ENCODE measurements at places on chromosomes 4 and X.

DNA sequence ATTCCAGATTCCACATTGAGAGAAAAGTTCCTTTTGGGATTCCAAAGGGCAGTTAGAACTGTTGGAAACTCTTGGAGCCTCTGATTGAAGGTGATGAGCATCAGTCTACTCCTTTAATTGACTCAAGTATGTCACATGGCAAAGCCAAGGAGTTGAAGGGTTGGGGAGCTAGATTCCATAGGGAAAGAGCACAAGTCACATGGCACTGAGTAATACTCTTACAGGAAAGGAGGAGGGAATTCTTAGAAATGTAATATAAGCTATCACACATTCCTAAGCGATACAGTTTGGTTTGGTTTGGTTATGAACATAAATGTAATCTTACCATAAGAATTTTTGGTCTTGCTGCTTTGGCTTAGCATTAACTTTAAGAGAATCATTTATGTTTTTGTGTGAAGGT is 15.7 kb downstream of the SPCS3 start:
- no peak overlapping the region for H3K27ac ChIP-seq
- H3K4me1 ChIP-seq, result no peaks in the 10 kb centered on the region
- no peaks in the 10 kb centered on the region for H3K36me3 ChIP-seq
- no peak for DNase-seq

GRCh38 chrX:12790885-12791256 is 341 bp upstream of the PRPS2 start:
- no peak for DNase-seq
- H3K27ac ChIP-seq, result no peak overlapping the region
- H3K4me3 ChIP-seq, result peak overlapping the region; percentile 79
- peaks cover 3% of the 10 kb centered on the region for H3K27me3 ChIP-seq

DNA sequence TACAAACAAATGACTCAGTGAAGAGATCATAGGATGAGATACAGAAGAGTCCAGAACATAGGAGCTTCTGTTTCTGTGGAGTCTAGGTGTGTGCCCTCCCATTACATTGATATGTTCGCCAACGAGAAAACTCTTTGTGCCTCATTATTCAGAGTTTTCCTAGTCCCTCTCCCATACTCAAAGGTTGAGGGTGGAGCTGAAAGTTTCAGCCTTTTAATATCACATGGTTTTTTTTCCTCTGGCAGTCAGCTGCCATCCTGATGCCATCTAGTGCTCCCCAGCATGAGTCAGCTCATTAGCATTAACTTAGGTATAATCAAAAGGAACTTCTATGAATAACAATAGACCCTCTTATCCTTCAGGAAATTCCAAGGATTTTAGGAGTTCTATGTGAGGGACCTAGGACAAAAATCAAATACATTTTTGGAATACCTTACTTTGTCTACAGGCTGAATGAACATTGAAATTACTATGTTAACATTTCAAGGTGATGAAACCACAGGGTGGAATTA is 559.6 kb upstream of the AMOT start:
- no peak overlapping the region for H3K27ac ChIP-seq
- no peak overlapping the region for H3K4me3 ChIP-seq
- no peaks in the 10 kb centered on the region for H3K4me1 ChIP-seq
- peak; percentile 31 for DNase-seq

DNA sequence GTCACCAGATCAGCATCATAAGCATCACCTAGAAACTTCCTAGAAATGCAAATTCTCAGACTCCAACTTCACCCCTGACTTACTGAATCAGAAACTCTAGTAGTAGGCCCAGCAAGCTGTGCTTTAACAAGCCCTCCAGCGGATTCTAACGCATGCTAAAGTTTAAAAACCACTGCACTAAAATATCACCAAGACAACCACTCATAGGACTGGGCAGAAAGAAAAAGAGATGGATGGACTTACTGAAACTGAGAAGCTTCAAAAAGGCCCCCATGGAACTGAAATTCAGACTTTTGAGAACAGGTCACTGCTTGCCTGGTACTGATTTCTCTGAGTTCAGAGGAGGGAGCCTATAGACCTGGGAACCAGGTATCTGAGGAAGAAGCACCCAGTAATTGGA is 40.1 kb downstream of the FAM241A start:
- no peaks in the 10 kb centered on the region for H3K36me3 ChIP-seq
- H3K4me1 ChIP-seq, result no peaks in the 10 kb centered on the region
- DNase-seq, result no peak
- H3K27me3 ChIP-seq, result no peaks in the 10 kb centered on the region

DNA sequence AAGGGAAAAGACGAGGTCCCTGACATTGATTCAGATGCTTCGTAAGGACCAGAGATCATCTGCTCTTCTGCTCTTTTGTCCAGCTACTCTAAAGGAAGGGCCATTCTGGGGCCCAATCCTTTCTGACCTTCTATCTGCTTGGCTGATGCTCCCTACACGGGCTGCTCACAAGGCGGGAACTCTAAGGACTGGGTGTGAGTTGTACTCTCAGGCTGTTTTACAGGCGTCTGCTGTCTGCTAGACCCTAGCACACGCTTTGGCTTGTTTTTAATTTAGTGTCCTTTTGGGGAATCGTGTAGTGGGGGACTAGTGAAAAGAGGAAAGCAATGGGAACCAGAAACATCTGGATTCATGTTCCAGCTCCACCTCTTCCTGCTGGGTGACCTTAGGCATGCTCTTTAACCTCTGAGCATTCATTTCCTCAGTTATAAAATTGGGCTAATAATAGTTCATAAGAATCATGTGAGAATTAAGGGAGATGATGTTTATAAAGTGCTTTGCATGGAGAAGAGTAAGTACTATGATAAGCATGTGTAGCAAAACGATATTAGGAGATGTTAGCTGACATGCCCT is 53.1 kb downstream of the CASP3 start:
- no peaks in the 10 kb centered on the region for H3K4me1 ChIP-seq
- DNase-seq, result no peak
- H3K36me3 ChIP-seq, result no peaks in the 10 kb centered on the region
- H3K27ac ChIP-seq, result no peak overlapping the region
- H3K27me3 ChIP-seq, result no peaks in the 10 kb centered on the region
- no peak overlapping the region for H3K4me3 ChIP-seq

DNA sequence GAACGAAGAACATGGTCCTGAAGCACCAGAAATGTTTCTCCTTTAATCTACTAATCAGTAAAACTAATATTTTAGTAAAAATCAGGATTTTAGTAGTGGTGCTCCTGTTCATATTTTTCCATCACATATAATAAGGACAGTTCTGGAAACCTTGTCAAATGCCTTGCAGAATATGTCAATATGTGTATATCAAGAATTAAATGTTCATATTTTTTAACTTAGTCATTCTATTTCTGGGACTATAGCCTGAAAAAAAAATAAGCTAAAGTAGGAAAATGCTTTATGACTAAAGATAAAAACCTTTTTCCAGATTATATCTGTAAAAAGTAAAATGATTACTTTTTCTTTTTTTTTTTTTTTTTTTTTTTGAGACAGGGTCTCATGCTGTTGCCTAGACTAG is 65.1 kb downstream of the MAB21L2 start:
- no peaks in the 10 kb centered on the region for H3K36me3 ChIP-seq
- no peaks in the 10 kb centered on the region for H3K4me1 ChIP-seq
- no peak for DNase-seq
- no peak overlapping the region for H3K4me3 ChIP-seq
- H3K27me3 ChIP-seq, result no peaks in the 10 kb centered on the region

GRCh38 chr4:13866881-13867280 is 239.4 kb upstream of the BOD1L1 start:
- no peaks in the 10 kb centered on the region for H3K36me3 ChIP-seq
- no peak for DNase-seq
- no peak overlapping the region for H3K27ac ChIP-seq
- H3K4me1 ChIP-seq, result no peaks in the 10 kb centered on the region

DNA sequence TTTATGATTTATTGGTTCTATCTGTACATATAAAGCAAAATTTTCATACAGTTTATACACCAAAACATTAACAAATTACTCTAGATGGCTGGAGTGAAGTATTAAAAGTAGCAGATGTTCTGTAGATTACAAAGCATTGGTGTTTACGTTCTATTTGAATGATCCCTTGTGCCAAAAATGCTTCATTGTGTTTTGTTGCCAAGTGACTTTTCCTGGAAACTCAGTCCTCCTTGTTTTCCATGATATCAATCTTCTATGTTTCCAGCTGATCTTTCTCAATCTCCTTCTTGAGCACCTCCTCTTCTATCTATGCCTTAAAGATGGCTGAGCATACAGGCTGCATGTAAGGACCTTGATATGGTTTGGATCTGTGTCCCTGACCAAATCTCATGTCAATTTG is 263.6 kb upstream of the CTSO start:
- no peaks in the 10 kb centered on the region for H3K36me3 ChIP-seq
- no peaks in the 10 kb centered on the region for H3K4me1 ChIP-seq
- H3K4me3 ChIP-seq, result no peak overlapping the region
- no peak for DNase-seq

DNA sequence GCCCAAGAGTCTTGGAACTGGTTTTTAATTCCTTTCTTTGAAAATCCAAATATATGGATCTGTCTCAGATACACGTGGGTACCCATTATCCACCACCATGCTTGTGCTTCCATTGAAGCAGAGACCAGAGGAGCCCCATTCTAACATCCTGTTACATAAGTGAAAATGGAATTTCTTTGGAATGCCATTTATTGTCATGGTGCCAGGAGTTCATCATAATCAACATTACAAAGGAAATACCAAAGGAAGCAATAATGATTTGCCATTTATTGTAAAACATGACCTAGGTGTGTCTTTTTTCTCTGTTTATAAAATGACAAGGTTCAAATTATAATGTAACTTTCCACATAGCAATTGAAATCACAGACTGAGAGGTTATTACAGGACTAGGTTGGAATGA is 61.7 kb downstream of the PALLD start:
- no peak overlapping the region for H3K27ac ChIP-seq
- DNase-seq, result no peak
- no peaks in the 10 kb centered on the region for H3K36me3 ChIP-seq
- peaks cover 3% of the 10 kb centered on the region for H3K4me1 ChIP-seq

- H3K4me1 ChIP-seq, result no peaks in the 10 kb centered on the region
- H3K27ac ChIP-seq, result no peak overlapping the region
- no peak overlapping the region for H3K4me3 ChIP-seq
- H3K36me3 ChIP-seq, result no peaks in the 10 kb centered on the region
- DNase-seq, result no peak
Measured at GRCh38 chr4:124090021-124090420, 622.5 kb downstream of the ANKRD50 start.

DNA sequence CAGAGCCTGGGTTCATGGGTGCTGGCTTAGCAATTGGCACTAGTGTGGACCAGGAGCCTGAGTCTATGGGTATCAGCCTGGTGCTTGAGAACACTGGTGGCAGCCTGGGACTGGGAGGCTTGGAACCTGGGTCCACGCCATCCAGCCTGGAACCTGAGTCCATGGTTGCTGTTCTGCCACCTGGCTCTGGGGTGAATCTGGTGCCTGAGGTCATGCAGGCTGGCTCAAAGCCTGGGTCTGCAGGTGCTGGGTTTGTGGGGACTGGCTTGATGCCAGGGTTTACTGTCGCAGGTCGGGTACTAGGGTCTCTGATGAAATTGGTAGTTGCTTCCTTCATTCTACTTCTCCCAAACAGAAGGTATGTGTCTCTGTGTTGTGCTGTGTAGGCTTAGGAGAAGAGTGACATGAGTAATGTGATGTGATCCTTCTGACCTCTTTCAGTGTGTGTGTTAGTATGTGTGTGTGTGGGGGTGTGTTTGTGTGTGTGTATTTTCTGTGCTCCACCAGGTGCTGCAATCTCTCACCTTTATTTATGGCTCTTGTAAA is 517.0 kb upstream of the EPHA5 start:
- no peak overlapping the region for H3K4me3 ChIP-seq
- H3K4me1 ChIP-seq, result no peaks in the 10 kb centered on the region
- H3K27me3 ChIP-seq, result no peaks in the 10 kb centered on the region
- H3K36me3 ChIP-seq, result no peaks in the 10 kb centered on the region
- no peak overlapping the region for H3K27ac ChIP-seq

- no peaks in the 10 kb centered on the region for H3K36me3 ChIP-seq
- no peak overlapping the region for H3K27ac ChIP-seq
- H3K4me3 ChIP-seq, result no peak overlapping the region
- no peak for DNase-seq
Measured at GRCh38 chrX:134715930-134716619, 57.8 kb upstream of the PLAC1 start.

- DNase-seq, result no peak
- no peaks in the 10 kb centered on the region for H3K36me3 ChIP-seq
- no peak overlapping the region for H3K4me3 ChIP-seq
- no peaks in the 10 kb centered on the region for H3K4me1 ChIP-seq
- no peaks in the 10 kb centered on the region for H3K27me3 ChIP-seq
- no peak overlapping the region for H3K27ac ChIP-seq
Measured at GRCh38 chr4:39649639-39650265, 11.1 kb upstream of the SMIM14 start.
